ENCODE measurements at places on chromosomes 11 and 22.
A peak's percentile ranks its signal among the peaks of the same experiment; 100 is the strongest.

GRCh38 chr11:63916837-63917691 is at the start of gene RCOR2:
Gene RCOR2 (minus strand): TSS chr11:63917164. CDS start chr11:63916456, 708 bp downstream.
- peak; percentile 87 for DNase-seq

GRCh38 chr11:125621995-125622394 is 3.0 kb upstream of the CHEK1 start:
- DNase-seq, result no peak

- DNase-seq, result no peak
Measured at GRCh38 chr22:39448205-39449054, 8.4 kb upstream of the MGAT3 start.

GRCh38 chr11:15163136-15163535 is 48.4 kb downstream of the INSC start:
- no peak for DNase-seq

DNA sequence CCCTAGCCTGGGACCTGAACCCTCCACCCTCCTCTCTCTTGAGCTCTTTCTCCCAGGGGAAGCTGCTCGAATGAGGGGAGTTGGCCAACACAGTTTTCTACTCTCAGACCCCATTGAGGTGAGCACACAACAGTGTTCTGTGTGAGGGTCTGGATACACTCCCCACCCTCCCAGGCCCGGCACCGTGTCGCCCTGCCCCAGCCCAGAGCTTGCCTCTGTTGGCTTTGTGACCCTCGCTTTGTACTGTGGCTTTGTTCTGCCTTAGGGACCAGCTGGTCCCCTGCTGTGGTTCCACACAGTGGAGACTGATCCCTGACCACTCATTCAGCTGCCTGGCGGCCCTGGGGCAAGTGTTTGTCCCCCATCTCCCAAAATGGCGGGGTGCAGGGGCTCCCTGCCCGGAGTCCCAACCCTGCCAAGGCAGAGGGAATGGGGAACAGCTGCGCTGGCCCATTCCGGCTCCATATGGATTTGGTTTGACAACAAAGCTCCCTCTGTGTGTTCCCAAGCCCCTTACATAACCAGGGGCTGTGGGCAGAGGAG is 8.3 kb downstream of the ST3GAL4 start:
- no peak for DNase-seq

DNA sequence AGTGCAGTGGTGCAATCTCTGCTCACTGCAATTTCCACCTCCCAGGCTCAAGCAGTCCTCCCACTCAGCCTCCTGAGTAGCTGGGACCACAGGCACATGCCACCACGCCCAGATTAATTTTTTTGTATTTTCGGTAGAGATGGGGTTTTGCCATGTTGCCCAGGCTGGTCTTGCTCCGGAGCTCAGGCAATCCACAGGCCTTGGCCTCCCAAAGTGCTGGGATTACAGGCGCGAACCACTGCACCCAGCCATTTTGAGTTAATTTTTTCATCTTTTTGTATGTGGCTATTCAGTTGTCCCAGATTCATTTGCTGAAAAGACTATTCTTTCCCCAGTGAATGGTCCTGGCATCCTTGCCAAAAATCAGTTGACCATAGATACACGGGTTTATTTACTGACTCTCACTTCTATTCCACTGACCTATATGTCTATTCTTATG is 63.6 kb downstream of the MAPK1 start:
- no peak for DNase-seq

- no peak for DNase-seq
Measured at GRCh38 chr22:36360871-36361383, 26.8 kb downstream of the MYH9 start.

DNA sequence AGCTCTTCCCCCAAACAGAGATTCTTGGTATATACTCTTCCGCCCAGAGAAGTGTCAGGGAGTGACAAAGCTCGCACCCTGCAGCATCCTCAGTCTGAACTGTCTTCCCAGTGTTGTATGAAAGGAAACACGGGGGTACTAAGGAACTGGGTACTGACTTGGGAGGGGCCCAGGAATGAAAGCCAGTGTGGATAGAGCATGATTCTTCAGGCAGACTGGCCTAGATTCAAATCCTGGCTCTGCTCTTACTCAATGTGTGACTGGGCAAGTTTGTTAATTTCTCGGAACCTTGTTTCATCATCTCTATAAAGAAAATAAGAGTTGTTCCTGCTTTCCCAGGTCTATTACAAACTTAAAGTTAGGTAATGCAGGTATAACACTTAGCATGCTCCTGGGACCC is 266.0 kb upstream of the NARS2 start:
- no peak for DNase-seq

DNA sequence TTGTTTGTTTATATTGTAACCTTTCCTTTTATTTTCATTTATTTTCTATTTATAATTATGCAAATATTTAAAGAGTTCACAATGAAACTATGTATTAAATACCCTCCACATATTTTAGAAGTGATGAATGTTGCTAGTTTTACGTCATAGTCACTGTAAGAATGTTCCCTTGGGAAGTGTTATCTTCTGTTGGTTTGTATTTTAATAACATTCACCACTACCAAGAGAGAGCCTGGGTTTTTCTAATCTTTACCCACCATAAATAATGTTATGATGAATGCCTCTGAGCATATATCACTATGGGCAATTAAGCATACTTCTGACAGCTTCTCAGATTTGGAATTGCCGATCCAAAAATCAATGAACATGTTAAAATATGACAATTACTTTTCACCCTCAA is 80.7 kb downstream of the GGT1 start:
- DNase-seq, result no peak

GRCh38 chr11:44159848-44160721 is 64.6 kb downstream of the EXT2 start:
- no peak for DNase-seq

GRCh38 chr11:64076758-64077157 is 41.0 kb downstream of the FLRT1 start:
- no peak for DNase-seq

GRCh38 chr22:32325416-32325801 is 32.3 kb upstream of the RFPL3 start:
- peak; percentile 6 for DNase-seq

- DNase-seq, result no peak
Measured at GRCh38 chr11:86559311-86559945, 113.0 kb downstream of the ME3 start.

DNA sequence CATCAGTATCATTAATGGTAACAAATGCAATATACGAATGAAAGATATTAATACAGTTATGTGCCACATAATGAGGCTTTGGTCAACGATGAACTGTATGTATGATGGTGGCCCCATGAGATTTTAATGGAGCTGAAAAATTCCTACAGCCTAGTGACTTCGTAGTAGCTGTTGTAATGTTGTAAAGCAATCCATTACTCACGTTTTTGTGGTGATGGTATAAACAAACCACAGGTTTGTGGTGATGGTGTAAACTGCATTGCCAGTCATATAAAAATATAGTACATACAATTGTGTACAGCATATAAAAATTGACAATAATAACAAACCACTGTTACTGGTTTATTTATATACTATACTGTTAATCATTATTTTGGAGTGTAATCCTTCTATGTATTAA is 27.4 kb upstream of the GRIA4 start:
- DNase-seq, result no peak

- DNase-seq, result no peak
Measured at GRCh38 chr11:117492578-117493251, 165.1 kb downstream of the CEP164 start.

DNA sequence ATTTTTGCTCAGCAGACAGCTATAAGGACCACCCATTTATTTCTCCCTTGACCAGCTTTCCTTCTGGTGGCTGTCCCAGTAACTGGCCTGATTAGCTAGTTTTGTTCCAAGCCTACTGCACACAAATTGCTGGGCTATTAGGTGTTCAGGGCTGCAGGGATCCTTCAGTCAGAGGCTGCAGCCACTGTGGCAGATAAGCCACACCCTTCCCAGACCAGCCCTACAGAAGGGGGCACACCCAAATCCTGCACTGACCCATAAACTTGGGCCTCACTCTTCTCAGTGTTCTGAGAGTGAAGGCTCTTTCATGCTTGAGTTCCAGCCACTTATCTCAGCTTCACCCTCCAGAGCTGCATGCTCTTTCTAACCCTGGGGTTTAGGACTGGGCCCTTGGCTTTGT is 200.0 kb downstream of the AASDHPPT start:
- no peak for DNase-seq

- no peak for DNase-seq
Measured at GRCh38 chr11:12696911-12697581, 22.8 kb downstream of the TEAD1 start.

GRCh38 chr22:46453006-46453828 is 84.2 kb downstream of the CELSR1 start:
- DNase-seq, result no peak

- no peak for DNase-seq
Measured at GRCh38 chr22:48354096-48354495, 1473.6 kb downstream of the BRD1 start.

DNA sequence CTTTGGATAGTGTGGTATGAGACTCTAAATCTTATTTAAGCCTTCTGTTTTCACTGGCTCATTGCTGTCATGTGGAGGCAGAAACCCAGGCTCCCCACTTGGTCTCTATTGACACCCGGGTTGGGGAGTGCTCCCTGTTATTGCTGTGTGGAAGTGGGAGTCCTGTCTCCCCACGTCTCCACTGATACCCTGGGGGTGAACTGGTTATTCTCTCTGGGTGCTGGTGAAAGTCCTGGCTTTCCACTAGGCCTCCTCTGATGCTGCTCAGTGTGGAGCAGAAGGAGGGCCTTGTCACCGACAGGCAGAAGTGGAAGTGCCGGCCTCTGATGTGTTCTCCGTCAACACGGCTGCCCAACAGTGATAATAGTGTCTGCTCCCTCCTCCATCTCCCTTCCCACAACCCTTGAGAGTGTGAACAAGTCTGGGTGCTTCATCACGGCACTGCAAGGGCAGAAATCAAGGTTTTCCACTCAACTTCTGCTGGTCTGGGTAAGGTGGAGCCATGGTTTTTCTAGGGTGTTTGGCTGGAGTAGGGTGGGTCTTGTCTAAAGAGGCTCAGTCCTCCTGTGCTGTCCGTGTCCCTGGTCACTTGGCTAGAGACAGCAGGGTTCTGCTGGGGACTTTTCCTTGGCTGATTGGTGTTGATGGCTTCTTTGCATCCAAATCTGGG is 240.7 kb upstream of the B3GAT1 start:
- no peak for DNase-seq

- no peak for DNase-seq
Measured at GRCh38 chr11:57474017-57474802, 13.9 kb downstream of the RTN4RL2 start.

- no peak for DNase-seq
Measured at GRCh38 chr11:44687388-44687787, 39.4 kb upstream of the TSPAN18 start.

DNA sequence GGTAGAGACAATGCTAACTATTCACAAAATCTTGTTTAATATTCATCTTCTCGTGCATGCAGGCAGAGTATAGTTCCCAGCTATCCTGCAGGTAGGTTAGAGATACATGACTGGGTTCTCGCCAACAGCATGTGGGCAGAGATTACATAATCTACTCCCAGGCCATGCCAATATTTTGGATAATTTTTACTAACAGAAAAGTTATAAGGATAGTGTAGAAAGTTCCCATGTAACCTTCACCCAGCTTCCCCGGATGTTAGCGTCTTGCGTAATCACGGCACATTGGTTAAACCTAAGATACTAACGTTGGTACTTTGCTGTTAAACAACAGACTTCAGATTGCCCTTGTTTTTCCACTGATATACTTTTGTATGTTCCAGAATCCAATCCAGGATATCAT is 215.5 kb upstream of the LARGE1 start:
- DNase-seq, result no peak

- no peak for DNase-seq
Measured at GRCh38 chr22:19412478-19412877, 19.1 kb downstream of the HIRA start.

GRCh38 chr11:124440608-124441007 is 4.9 kb downstream of the OR8B8 start:
- no peak for DNase-seq

GRCh38 chr11:12998336-12998735 is 10.8 kb upstream of the RASSF10 start:
- no peak for DNase-seq

DNA sequence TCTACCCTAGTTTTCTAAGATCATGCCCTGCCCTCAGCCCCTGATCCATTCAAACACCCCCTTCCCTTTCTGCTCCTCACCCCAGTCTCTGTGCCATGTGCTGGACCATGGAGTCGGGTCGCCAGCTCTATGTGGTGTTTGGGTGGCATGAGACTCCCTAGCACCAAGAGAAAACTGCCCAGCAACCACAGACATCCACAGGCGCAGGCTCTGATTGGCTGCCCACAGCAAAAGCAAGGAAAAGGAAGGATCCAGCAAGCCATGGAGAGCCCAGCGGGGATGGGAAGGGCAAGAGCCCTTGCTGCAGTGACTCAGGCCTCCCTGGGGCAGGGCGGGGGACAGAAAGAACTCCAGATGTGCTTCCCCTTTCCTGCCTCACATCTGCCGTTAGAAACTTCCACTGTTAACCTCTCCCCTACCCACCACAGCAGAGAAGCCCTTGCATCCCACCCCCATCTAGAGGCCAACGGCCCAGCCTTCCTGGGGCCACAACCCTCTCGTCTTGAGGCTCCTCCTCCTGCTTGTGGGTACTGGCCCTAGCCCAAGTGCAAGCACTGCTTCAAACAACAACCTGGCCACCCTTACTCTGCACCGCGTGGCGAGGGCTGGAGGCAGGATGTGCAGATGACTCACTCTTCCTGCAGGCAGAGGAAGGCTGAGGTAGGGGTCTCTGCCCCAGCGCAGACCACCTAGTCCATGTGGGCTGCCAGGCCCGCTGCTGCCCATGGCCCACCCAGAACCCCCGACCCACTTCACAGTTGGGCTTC is 9.7 kb upstream of the AHNAK start:
- no peak for DNase-seq

- no peak for DNase-seq
Measured at GRCh38 chr22:20571531-20572007, 64.2 kb downstream of the MED15 start.

DNA sequence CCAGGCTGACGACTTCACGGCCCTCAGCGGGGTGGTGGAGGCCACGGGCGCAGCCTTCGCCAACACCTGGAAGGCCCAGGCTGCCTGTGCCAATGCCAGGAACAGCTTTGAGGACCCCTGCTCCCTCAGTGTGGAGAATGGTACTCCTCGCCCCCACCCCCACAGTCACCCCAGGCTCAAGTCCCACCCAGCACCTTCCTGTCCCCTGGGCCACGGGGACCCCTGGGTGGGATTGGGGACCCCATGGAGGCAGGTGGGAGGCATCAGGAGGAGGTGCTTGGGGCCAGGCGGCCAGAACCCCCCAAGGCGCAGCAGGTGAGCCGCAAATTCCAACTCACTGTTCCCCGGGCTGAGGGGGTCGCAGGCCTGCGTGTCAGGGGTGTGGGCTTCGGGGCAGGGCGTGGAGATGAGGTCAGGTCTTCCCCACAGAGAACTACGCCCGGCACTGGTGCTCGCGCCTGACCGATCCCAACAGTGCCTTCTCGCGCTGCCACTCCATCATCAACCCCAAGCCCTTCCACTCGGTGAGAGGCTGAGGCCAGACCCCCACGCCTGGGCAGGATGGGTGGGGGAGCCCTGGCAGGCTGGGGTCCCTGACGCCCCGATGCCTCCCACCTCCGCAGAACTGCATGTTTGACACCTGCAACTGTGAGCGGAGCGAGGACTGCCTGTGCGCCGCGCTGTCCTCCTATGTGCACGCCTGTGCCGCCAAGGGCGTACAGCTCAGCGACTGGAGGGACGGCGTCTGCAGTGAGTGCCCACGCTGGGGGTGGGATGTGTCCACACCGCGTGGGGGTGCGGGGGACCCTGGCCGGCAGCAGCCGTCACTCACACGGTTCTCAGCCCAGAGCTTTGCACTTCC is 9.4 kb downstream of the MUC5B start:
- no peak for DNase-seq

- no peak for DNase-seq
Measured at GRCh38 chr11:2091786-2092463, 47.3 kb downstream of the IGF2 start.

- no peak for DNase-seq
Measured at GRCh38 chr22:22213231-22213630, 31.4 kb upstream of the VPREB1 start.
